Epithelial cell of prostate (primary cell): ENCODE measurements at places on chromosomes 7 and 10.

- no peak for DNase-seq
Measured at GRCh38 chr10:92238054-92238585, 52.8 kb downstream of the CPEB3 start.

DNA sequence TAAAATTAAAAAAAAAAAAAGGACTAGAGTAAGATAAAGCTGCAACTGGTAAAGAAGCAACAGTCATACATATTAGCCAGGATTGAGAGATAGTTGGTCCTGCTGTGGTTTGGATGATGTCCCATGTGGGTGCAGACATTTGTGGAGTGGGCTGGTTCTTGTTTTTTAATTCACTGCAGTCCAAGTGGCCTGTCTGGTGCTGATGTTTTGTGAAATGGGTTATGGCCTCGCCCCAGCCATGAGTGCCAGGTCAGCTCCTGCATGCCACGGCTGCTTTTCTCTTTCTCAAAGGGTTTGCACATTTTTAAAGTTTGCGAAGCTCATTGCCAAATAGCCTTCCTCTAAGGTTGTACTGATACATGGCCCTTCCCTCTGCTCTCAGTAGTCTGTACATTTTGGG is 14.1 kb upstream of the BTBD16 start:
- no peak for DNase-seq

- DNase-seq = no peak
Measured at GRCh38 chr7:7175075-7175695, 7.2 kb upstream of the C1GALT1 start.

DNA sequence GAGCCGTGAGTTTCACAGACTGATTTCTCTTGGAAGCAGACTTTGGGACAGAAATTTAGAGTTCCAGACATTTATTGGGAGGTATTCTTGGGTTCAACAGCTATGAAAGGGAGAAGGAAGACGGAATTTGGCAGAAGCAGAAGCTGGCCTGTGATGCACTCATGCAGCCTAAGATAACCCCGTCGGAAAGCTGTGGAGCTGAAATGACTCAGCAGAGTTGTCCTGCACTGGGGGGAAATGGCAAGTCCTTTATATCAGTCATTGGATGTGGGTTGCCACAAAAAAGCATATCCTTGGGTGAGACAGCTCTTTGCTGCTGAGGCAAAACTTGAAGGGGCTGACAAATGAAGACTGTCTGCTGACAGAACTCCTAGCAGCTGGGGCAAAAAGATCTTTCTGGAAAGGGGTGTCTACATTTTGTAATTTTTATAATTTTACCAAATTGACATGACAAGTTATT is 11.5 kb upstream of the MICU1 start:
- no peak for DNase-seq

GRCh38 chr7:50330696-50331095 is 26.2 kb downstream of the IKZF1 start:
- DNase-seq = no peak

DNA sequence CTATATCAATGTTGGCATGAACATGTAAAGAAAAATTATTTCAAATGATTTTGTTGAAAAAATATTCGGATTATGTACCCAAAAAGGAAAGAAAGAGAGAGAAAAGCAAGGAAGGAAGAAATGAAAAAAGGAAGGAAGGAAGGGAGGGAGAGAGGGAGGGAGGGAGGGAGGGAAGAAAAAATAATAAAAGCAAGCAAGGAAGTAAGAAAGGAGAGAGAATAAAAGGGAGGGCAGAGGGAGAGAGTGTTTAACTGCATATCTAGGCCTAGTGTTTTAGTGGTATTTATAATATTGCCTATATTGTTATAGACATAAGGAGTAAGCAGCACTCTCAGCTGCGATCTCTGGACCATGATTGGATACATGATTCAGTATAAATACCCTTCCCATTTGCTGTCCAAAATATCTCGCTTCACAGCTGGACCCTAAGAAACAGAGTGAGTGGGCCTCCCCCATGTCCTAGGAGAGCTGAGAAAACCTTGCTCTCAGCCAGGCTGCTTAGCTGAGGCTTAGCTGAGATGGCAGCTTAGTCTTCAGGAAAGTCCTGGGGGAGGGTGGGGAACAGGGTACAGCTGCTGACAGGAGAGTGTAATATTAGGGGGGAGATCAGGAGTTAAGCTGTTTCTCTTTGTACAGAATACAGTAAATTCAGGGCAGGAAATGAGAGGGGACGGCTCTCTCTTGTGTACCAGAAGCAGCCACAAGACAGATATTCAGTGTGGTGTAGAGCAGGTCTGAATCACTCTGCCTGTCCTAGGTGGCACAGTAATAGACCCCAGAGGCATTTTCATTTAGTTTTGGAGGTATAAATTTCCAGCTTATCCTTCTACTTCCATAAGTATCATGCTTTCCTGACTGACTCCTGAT is 66.8 kb upstream of the TARP start:
- no peak for DNase-seq

DNA sequence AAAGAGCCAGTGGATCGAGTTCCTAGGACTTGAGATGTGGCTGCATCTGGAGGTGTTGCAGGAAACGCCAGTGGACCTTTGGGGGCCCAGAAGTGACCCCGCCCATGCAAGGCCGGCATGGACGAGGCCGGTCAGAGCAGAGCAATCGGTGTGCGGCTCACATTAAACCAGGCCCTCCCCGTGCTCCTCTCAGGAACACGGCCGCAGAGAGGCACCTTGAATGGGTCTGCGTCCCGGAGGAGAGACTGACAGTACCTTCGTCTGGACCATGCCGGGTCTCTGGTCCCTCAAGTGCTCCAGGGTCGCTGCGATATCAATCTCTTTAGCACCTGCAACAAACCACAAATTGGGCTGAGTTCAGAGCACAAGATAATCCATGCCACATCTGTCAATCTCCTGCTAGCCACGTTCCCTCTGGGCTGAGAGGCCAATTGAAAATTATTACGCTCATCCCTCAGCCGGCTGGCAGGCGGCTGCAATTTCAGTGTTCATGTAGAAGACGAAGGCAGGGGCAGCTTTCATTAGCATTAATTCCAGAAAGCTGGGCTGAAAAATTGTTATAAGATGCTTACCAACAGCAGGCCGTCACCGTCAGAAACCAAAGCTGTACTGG is 212.0 kb downstream of the DNAJB6 start:
- no peak for DNase-seq

GRCh38 chr10:75245354-75246250 is 9.8 kb upstream of the COMTD1 start:
- DNase-seq = no peak

DNA sequence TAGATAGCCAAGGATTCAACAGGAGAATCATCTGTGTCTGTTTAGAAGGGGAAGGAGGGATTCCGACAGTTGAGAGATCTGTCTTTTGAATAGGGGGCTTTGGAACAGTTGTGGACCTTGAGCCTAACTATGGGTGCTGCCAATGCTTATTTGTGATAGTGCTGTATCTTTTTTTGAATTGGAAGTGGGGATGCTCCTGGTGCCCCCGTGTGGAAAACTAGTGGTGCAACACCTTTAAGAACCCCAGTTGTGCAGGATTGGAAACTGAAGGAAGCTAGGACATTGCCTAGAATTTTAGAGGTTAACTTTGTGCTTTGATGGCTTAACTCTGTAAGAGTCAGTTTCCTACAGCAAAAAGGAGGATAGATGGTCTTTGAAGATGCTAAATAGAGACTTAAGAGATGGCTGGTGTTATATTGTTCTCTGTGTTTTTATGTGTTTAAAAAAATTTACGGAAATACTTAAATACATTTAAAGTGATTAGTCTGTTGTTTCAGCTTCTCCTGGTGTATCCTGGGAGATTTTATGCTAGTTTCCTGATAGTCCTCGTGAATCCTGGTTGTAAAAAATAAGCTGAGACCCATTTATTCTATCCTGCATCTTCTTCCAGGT is 69.3 kb downstream of the AP3M1 start:
- DNase-seq = no peak

GRCh38 chr10:21959998-21960397 is 43.5 kb downstream of the DNAJC1 start:
- no peak for DNase-seq

DNA sequence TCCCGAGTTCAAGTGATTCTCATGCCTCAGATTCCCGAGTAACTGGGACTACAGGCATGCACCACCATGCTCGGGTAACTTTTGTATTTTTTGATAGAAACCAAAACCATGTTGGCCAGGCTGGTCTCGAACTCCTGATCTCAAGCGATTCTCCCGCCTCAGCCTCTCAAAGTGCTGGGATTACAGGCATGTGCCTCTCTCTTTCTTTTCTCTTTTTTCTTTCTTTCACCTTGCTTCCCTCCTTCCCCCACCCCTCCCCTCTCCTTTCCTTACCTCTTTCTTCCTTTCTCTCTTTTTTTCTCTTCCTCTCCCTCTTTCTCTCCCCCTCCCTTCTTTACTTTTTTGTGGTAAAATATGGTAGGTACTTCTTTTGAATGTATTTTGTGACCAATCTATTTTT is 62.2 kb downstream of the ANKRD61 start:
- DNase-seq = no peak

- no peak for DNase-seq
Measured at GRCh38 chr10:101840102-101840684, 3.4 kb downstream of the KCNIP2 start.

DNA sequence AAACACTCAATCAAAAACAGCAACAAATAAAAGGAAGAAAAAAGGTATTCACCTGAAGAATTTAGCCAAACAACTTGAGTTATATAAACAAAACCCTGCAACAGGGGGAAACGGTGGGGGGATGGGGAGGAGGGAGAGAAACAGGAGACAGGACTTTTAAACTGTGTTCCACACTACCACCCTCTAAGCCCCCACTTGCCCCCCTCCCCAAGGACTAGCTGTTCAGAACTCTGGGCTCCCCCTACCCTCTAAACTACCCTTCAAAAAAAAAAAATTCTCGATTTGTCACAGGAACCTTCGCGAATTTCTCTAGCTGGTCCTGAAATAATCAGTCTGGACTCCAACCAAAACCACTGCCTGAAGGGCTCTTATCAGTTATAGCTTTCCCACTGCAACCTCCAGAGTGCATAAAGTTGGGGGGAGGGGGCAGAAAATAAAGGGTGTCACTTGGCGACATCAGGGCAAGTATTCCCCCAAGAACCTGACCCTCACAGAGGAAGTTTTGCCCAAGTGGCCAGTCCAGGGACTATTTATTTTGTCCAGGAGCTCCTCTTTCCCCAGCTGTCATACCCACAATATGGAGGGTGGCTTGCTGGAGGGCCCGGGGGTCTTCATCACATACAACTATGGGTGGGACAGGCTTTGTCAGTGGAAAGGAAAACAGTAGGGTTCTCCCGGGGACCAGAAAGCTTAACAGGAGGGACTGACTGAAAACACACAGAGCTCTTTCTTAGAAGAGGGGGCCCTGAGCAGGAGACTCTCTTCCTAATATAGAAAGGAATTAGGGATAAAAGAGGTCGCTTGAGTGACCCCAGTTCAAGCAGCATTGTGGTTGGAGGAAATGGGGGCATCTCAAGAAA is 1.3 kb downstream of the UBE2H start:
- DNase-seq = no peak

- DNase-seq = no peak
Measured at GRCh38 chr10:90674461-90674860, 183.4 kb downstream of the HTR7 start.

DNA sequence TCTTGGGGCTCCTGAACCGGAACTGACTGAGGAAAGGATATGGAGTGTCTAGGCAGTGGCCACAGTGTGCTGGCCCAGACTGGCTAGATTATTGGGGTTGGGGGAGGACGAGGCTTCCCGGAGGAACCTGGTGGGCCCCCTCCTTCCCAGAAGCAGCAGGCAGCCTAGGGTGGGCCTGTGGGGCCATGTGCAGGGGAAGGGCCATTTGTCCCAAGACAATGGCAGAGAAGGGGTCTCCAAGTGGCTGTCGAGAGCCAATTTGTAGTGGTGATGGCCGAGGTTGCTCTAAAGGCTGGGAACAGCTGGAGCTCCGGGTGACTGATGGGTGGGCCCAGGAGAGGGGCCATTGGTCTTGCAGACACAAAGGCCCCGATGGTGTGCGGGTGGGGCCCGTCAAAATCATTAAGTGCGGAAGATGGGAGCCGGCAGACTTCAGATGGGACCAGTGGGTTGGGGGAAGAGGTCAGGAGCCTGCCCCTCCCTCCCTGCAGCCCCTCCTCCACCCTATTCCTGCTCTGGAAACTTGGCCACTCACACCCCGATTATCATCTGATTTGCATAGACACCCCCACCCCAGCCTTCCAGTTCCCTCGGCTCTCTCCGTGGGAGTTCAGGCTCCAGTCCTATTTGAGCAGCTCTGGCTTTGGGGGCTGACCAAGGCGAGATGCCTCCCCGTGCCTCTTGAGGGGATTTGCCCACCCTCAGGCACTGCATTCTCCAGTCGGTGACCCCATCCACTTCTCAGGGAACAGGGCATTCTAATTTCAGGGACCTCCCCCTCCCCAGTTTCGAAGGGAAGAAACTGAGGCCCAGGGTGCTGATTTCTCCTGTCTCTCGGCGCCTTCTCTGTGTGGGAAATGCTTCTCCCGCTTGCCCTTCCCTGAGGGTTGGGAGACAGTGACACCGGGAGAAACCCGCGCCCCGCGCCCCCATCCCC is 36.0 kb upstream of the PAX2 start:
- no peak for DNase-seq

- DNase-seq = no peak
Measured at GRCh38 chr7:23469150-23469960, 936 bp downstream of the IGF2BP3 start.

DNA sequence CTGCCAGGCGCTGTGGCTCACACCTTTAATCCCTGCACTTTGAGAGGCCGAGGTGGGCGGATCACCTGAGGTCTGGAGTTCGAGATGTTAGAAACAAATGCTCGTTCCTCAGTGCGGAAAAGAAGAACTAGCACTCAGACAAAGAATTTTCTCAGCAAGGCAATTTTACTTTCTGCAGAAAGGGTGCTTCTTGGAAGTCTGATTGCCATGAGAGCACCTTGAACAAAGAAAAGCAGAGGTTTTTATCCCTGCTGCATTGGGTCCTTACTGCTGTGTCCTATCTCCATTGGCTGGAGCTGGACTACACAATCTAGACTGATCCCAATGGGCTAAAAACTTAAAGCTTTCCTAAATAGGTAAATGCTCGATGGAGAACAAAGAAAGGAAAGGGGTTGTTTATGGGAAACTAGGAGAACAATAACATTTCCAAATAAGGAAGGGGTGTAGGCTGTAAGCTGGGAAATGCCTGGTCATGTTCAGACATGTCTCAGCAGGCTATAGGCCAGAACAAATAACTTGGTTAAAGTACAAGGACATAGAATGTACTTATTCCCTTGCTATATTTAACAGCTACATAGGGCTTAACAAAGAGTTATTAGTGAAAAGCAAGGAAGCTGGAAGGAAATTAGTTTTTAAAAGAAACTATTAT is 26.1 kb upstream of the ACTR3B start:
- DNase-seq = no peak
